ENCODE measurements at places on chromosomes 3 and 15.
A peak's percentile ranks its signal among the peaks of the same experiment; 100 is the strongest.

GRCh38 chr15:36156879-36157427, 422.5 kb upstream of the CDIN1 start:
- DNase-seq: no peak

DNA sequence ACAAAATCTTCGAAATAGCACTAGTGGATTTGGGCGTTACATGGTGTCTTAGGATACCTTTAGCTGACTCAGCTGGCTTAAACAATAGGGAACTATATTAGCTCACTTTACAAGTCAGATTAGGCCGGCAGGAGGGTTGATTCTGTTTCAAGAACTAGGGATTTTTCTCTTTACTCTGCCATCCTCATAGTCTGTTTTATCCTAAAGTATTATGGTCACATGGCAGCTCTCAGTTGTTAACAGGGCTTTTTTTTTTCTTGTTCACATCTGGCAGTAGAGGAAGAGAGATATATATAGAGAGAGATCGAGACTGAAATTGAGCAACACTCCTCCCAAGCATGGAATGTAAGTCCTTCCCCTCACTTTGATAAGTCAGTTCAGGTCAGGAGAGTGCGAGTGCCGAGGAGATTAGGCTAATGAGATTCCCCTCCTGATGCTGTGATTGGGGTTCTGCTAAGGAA, 32.9 kb downstream of the CHP1 start:
- DNase-seq: peak; percentile 70

- DNase-seq: peak; percentile 25
Measured at GRCh38 chr3:14608298-14608697, 43.3 kb upstream of the CCDC174 start.

DNA sequence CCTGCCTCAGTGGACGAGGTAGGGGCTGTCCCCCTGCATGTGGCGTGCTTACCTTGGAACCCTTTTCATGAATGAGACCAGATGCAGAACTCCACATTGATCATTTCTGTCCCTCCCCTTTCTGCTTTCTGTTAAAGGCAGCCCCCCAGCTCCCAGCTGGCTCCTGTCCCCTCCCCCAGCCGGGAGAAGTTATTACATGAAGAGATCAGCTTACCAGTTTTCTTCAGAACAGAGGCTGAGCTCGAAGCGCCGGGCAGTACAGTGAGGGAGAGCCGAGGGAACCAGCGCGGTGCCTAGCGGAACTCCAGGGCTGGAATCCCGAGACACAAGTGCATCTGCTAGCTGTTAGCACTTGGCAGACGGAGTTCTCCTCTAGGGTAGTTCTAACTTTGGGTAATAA, 263.3 kb upstream of the NR2E3 start:
- DNase-seq: peak; percentile 43

DNA sequence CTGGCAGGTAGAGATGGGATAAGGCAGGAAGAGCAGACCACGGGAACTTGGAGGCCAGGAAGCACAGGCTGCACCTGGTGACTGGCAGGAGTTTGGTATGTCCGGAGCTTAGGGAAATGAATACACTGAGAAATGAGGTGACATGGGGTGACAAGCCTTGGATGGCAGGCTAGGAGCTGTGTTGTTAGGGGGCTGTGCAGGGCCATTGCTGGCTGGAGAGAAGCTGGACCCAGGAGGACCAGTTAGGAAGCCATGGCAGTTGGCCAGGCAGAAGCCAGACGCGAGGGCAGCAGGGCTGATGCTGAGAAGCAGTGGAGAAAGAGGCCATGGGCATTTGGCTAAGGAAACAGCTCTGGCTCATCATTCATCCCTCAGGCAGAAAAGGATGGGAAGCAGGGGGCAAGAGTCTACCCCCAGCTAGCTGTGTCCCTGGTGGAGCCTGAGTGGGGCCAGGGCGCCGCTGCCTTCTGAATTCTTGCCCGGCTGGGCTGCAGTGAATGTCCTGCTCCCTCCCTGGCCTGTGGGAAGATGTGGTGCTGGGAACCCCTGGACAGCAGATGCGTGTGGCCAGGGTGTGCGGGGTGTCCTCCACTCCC, 255.8 kb downstream of the FAM43A start:
- no peak for DNase-seq

DNA sequence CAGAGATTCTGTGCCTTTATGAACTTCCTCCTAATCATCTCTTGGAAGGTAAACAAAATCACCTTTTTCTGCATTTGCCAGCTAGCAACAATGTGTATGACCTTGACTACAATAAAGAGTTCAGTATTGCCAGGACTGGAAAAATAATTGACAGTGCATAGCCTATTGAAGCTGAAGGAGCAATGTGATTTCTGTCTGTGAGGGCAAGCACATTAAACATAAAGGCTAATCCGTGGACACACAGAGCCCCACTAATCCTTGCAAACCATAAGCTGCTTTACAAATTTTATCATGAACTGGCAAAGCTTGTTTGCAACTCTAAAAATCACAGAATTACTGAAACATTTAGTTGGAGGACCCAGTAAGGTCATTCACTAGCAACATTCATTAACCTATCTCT, 563.8 kb downstream of the PYDC2 start:
- no peak for DNase-seq
